ENCODE measurements at places on chromosomes 5 and 9.

- no peak for DNase-seq
These were observed 6.3 kb downstream of the NR2F1-AS1 start for GRCh38 chr5:93574491-93575305.

DNA sequence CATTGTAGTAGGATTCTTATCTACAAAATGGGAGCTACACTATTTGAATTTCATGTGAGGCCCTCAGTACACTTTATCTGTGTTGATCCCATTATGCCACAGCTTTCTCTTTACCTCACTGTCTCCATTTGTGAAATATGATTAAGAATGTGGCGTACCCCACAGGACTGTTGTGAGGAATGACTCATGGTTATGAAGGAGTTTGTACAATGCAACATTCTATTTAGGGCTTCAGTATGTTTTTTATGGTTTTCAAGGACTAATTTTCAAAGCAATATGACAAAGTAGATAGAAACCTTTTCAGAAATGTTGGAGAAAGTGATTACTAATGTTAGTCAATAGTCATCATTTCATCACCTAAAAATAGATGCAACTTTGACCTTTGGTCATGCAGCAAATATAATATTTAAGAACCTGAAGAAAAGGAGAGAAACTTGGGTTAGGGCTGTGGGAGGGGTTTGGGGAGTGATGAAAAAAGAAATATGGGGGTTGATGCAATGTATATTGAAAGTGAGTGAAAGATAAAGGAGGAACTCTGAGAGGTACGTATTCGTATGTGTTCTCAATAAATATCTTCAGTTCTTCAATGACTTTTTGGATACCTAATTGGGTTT is 53.7 kb upstream of the PIP5K1B start:
- no peak for DNase-seq

DNA sequence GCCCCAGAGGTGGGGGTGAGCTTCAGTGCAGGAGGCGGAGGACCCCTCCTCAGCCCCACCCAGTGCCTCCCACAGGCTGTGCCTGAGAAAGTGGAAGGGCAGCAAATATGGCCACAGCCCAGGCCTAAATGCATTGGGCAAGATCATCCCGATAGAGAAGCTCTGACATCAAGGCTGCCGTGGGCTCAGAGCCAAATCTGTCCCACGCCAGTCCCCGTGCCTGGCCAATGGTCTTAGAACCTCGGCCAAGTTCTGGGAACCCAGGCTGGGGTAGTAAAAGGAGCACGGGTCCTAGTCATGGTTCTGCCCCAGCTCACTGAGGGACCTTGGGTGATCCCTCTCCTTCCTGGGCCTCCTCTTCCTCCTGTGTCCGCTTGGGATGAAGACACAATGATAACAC is 27.7 kb upstream of the TNIP1 start:
- DNase-seq, result no peak

DNA sequence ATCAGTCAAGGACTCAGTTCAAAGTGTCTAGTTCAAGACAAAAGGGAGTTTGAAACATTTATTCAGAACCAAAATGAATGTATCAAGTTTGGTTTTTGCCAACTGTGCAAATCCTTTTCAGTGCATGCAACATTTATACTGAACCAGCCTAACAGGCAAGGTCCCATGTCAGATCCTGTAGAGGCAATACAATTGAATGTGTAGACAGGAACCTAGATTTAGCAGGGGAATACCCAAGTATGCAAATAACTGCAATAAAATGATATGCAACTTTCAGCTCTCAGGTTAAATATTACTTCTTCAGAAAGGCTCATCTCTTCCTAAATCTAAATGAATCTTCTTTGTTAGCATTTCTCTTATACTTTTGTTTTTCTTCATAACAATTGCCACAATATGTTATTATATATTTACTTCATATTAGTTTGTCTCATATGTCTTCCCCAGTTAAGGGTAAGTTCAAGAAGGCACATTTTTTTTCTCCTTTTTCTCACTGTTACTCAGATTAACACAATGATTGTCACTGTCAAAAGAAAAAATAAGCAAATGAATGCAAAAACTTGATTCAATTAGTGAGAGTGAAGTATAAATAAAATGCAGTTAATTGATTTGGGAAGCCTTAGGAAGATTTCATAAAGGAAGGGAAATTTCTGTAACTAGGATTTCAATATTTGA is 163.9 kb upstream of the RASA1 start:
- no peak for DNase-seq

GRCh38 chr5:116757326-116757725 is 182.7 kb upstream of the SEMA6A start:
- DNase-seq, result no peak

DNA sequence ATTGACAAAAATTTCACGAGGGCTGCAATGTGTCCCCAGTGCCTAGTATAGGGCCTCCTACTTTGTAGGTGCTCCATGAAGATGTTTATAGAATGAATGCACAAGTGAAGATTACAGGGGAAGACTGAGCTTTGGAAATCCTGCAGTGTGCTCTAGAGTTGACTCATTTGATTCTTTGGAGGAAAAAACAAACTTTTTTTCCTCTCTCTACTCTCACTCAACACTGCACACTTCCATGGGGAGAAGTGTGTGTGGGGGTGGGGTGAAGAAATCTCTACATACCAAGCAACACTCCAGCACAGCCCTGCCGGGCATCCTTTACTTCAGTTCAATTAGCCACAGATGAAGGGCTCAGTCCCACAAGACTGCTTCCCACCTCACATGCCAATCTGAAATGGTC is 49.4 kb upstream of the KLF9 start:
- DNase-seq, result no peak

DNA sequence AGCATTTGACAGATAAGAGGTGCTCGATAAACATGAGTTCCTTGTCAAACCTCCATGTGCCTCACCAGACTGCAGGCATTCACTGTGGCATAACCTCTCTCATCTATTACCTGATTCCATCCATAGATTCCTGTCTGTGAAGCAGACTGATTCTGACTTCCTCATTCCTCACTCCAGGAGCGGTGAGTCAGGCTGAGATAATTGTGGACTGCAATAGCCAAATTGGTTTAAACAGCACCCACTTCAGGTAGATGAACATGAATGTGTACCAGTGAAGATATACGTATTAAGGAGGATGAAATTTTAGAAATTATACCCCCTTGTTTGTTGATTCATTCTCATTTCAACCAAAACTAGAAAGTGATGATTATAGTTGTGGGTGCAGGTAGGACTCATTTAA is 391.2 kb downstream of the HINT1 start:
- DNase-seq, result no peak

DNA sequence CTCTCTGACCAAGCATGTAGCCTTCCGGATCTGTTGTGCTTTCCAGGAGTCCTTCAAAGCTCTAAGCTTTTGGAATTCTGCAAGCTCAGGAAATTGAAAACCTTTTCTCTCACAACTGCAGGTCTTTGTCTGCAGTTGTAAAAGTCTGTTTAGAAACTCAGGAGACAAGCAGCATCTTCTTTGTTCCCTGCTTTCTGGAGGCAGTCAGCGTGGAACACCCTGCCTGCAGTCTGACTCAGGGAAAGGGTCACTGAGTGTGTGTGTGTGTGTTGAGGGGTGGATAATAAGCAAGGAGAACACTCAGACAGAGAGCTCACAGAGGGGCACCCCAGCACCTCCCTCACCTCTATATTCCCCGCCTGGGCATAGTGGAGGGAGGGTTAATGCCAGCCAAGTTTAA is 29.1 kb downstream of the KCNIP1 start:
- DNase-seq, result no peak

DNA sequence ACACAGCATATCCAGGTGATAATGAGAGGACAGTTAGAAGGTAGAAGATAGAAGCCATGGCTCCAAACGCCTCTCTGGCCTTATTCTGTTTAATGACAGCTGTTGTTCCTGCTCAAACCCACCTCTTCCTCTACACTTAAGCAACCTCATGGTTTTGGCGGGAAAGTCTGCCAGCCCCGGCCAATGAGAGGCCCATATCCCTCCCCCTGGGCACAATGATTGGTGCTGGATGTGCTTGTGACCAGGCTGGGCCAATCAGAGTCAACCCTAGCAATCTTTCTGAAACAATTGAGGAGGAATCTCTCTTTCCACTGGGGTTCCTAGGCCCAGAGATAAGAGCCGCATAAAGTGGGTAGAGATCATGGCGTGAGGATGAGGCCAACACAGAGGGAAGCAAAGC is 4.8 kb upstream of the GFI1B start:
- no peak for DNase-seq

DNA sequence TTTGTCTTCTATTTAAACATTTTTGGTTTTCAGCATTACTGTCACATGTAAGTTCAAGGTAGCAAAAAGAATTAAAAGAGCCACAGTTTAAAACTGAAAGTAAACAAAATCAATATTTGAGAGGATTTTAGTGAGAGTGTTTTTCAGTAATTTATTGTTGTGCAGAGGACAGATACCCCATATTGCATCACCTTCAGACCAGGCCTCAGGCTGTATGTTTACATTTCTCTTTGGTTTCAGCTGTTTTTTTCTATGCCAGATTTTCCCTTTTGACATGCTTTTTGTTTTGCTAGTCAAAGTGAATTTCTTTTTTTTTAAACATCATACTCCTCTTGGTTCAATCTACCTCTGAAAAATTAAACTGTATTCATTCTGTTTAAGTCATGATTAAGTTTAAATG is 47.2 kb downstream of the MAST4 start:
- no peak for DNase-seq

DNA sequence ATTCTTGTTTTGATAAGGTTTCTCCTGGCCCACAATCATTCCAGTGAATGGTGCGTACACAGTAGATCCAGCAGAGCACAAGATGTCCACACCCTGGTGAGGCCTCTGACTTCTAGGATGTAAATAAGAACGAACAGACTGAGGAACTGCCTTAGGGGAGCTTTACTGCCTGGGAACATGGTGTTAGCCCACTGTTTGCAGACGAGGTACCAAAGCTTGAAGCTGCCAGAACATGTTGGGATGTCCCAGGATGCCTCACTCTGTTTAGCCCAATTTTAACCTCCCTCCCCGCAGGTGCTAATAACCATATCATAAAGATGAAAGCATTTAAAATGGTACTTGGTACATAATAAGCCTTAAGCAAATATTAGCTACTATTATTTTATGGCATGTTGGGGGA is 3.5 kb downstream of the LECT2 start:
- no peak for DNase-seq

DNA sequence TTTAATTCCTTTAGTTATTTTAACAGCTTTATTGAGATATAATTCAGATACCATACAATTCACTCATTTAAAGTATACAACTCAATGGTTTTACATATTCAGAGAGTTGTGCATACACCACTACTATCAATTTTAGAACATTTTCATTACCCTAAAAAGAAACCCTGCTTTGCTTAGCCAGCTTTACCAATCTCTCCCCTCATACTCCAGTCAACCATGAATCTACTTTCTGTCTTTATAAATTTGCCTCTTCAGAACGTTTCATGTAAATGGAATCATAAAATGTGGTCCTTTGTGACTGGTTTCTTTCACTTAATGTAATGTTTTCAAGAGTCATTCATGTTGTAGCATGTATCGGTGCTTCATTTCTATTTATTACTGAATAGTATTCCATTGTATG is 24.9 kb downstream of the NIM1K start:
- DNase-seq, result no peak

GRCh38 chr5:113446358-113446927 is 11.7 kb upstream of the TSSK1B start:
- no peak for DNase-seq

DNA sequence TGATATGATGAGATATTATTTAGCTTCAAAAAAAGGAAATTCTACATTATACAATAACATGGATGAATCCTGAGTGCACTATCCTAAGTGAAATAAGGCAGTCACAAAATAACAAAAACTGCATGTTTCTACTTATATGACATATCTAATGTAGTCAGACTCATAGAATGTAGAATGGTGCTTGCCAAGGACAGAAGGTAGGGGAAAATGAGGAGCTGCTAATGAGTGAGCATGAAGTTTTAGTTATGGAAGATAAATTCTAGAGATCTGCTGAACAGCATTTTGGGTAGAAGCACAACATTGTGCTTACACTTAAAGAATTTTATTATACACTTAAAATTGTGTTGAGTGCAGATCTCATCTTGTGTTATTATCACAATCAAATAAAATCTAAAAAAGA is 812.4 kb downstream of the KCTD16 start:
- no peak for DNase-seq

GRCh38 chr9:117153021-117153420 is 261.8 kb downstream of the ASTN2 start:
- no peak for DNase-seq

DNA sequence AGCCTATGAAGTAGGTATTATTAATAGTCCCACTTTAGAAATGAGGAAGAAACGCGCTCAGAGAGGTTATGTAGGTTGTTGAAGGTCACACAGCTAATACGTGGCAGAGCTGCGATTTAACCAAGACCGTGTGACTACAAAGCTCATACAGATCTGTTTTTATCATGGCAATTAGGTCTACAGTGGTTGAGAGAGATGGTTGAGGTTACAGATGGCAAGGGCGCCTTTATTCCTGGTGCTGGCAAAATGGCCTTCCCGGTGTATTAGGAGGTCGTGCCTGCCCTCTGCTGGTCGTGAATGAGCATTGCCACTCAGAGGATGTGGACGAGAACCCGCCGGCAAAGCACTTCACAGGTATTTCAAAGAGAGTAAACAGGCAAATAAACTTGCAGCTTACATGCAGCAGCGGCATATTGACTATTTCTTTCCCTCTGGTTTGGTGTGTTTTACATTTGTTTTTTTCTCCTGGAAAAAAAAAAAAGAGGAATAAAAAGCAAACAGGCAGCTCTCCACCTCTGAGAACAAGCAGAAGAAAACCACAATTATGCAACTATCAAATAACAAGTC is 65.3 kb upstream of the EGFLAM start:
- peak; percentile 37 for DNase-seq

GRCh38 chr5:96150007-96150406 is 188.4 kb upstream of the ELL2 start:
- no peak for DNase-seq

- no peak for DNase-seq
These were observed 134.9 kb downstream of the ATG10 start for GRCh38 chr5:82106756-82107155.

DNA sequence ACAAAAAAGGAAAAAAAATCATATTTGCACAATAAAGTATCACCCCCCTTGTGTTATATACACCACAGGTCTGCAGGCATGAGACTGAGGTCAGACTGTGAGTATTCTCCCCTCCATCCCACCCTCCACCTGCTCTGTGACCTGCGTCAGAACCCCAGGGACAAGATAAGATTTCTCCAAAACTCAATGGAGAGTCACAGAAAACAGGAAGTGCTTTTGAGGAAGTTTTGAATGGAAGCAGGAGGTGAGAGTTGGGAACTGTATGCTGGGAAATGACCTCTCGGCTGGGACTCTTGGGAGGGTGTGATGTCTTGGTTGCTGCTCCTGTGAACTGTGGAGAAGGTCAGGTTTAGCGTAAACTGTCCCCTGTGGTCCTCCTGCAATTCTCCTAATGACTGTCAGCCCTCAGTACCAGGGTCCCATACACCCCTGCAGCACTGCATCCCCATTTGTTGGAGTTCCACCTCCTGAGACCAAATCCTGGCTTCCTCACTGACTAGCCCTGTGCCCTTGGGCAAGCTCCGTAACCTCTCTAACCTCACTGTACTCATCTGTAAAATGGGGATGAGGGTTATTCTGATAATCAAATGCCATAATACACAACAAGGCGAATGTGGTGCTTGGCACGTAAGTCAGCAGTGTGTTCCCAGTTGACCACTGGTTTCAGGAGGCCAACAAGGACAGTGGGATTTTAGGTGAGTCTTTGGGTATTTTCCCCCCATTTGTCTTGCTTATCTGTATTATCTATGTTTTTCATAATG is 6.9 kb upstream of the CTSL start:
- no peak for DNase-seq

GRCh38 chr9:90965226-90966030 is 163.8 kb downstream of the SYK start:
- DNase-seq, result no peak
